ENCODE measurements at places on chromosomes 3 and 15.
A peak's percentile ranks its signal among the peaks of the same experiment; 100 is the strongest.

GRCh38 chr3:177681852-177682251, 484.6 kb upstream of the TBL1XR1 start:
- no peak for DNase-seq

- DNase-seq: no peak
Measured at GRCh38 chr3:196737655-196738054, 2.0 kb upstream of the PAK2 start.

DNA sequence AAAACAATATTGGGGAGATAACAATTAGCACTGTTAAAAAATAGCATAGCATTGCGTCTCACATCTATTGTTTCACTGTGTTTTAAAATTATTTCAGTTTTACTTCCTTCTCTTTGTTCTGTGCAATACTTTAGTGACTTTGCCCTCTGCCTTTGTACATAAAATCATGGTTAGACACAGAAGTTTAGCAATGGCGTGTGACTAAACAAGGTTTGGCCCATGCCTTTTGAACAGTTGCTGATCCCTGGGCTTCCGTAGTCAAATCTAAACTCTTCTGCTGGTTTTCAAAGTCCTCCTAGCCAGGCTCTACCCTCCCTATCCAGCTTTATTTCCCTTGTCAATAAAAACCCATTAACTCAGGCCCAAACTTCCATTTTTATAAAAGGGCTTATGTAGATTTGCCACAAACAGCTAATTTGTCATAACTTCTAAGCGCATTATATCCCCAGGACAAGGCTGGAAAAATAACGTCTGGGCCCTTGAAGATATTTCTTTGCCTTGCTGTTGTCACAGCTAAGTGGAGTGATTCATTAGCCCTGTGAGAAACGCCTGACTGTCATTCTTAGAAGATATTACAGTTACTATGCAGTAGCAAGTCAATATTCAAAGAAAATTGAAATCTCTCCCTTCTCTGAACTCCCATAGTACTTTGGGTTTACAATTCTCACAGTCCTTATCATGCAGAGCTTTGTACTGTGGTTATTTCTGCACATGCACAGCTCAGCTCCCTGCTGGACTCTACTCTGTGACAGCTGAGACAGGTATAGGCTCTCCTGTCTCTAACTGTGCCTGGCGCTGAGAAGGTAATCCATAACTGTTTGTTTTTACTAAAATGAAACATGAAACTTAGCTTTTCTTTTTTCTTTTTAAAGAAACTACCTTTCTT, 123.4 kb upstream of the SLC24A5 start:
- peak; percentile 80 for DNase-seq

DNA sequence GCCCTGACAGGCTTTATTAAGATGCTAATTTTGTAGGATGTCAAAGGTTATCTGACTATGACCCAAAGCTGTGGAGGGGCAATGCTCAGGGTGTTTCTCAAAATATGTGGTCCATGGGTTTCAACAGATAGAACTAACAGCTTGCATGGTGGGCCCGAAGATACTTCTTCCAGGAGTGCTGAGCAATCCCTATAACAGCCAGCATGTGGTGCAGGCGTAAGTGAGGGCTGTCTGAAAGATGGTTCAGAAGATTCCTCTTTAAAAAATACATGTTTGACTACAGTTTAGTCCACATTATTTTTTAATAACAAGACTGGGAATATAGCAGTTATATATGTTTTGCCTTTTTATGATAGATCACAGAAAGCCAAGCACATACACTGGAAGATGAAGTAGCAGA, 7.6 kb downstream of the SCG3 start:
- no peak for DNase-seq

GRCh38 chr3:189776149-189776824, 145.1 kb downstream of the TP63 start:
- DNase-seq: no peak

- no peak for DNase-seq
Measured at GRCh38 chr3:153146191-153147053, 15.6 kb upstream of the RAP2B start.

DNA sequence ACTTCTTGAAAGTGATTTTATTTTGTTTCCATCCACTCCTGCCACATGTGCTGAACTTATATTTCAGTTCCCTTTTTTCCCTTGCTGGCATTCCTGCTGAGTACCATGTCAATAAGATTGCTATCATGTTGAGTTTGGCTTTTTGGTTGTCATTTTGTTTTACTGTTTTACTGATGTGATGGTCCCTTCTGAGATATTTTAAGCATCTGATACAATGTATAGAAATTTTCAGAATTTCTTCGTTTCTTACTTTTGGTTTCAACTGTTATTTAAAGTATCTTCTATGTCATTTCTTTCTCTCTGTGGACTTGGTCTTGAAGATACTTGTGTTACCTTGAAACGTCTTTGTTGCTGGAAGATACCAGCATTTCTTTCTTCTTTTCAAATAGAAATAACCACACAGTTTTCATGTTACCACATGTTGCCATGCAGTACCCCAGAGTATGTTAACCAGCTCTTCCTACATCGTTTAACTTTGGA, 14.1 kb downstream of the SIDT1 start:
- DNase-seq: peak; percentile 1

GRCh38 chr3:184513276-184514170, 48.1 kb upstream of the EPHB3 start:
- DNase-seq: peak; percentile 80

DNA sequence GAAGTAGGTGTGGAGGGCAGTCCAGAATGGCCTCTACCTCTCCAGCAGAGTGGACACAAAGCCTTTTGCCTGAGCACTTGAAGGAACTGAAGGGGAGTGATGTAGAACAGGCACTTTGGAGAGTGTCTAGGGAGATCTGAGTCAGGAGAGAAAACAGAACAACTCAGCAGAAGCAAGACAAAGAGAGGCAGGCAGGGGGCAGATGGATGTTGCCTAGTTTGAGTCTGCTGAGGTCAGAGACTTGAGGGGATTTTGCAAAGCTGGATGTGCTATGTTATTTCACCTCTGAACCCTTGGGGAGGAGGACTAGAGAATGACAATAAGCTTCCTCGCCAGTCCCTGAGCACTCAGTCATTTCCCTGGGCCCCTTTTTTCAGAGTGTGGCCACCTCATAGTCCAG, 366.4 kb downstream of the EPHB1 start:
- DNase-seq: no peak

- peak; percentile 89 for DNase-seq
Measured at GRCh38 chr3:194584866-194585265, 48.4 kb downstream of the TMEM44 start.

DNA sequence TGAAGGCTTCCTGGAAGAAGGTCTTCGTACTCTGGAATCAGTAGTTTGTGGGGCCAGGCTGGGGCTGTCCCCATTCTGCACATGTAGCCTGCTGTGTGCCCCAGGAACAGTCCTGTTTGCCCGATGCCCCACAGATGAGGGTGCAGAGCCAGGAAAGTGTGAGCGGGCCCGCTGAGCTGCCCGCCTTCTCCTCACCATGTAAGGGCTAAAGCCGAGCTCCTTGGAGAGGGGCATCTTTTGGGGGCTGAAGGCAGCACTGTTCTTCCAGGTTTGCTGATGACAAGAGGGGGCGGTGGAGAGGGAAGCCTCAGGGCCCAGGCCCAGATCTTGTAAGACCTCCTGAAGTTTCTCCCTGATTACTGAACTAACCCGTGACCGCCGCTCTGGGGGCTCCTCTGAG, 73.2 kb upstream of the GSK3B start:
- no peak for DNase-seq

DNA sequence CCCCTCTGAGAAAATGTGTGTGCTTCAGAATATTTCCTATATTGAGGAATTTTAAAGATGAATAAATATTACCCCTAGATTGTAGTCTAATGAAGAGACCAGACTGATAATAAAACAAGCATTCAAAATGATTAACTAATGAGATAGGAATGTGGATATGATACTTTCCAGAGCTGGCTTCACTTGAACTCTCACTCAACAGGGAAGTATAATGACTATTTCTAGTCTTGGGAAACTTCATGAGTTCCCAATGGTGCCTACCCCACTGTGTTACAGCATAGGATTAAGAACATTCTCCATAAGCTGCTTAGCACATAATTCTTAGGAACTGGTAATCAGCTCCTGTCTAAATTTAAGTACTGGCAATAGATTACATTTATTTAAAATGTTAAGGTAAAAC, 261.5 kb upstream of the ZNF385D start:
- peak; percentile 7 for DNase-seq

DNA sequence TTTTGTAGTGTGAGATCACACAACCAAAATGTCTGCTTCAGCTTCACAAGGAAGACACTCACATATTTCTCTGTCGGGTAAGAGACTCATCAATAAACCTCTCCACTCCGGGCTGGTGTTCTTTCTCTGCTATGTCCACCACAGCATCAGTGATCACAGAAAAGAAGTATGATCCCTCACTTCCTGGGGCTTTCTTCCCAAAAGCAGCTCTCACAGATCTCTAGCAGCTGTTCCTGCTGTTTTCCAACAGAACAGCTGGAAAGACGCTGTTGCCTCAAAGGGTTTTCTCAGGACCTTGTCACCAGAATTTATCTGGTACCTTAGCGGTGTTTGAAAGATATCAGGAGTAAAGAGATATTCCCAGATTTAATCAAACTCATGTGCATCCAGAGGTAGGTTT, 46.4 kb downstream of the GATM start:
- DNase-seq: no peak

GRCh38 chr15:53627279-53627678, 132.2 kb downstream of the WDR72 start:
- DNase-seq: no peak

GRCh38 chr15:94417501-94418293, 186.3 kb downstream of the MCTP2 start:
- DNase-seq: no peak

DNA sequence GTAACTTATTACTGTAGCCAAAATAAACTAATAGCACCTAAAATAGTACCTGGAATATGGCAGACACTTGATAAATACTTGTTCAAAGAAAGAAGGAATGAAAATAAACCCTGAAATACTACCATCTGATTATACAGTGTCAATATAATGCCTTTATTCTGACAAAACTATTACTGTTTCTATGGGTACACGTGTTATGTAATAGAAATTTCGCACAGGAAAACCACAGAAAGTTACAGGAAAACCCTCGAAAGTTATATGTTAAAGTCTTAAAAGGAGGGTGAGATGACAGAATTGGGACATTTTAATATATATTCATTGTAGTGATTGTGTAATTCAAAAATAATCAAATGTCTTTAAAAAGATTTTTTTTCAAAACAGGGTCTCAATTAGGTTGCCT, 28.8 kb downstream of the ETFA start:
- DNase-seq: peak; percentile 4

DNA sequence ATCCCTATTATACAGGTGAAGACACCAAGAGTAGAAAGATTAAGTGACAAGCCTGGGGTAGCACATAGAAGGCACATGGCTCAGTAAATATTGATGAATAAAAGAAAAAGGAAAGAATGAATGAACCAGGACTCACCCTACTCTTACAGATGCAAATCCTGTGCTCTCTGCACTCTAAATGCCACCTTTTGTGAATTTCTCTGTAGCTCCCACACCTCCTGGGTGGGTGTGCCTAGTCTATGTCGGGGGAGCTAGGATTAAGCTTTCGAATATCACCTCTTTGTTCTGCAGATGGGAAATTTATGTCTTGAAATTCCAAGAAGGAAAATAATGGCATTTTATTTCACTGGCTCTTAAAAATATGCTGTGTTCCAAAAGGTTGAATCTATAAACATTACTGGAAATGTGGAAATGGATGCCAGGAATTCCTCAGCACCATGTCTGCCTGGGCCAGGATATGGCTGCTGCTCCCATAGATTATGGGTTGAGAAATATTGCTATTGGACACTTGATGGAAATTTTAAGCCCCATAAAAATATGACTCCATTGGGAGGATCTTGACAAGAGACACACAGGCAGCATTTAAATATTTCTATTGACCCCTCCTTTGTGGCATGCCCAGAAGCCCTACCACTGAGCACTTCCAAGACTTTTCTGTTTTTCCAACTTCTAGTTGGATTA, 43.3 kb downstream of the CCNB2 start:
- no peak for DNase-seq

GRCh38 chr15:71512682-71513006, 297.7 kb upstream of the NR2E3 start:
- DNase-seq: no peak

GRCh38 chr15:37995461-37996347, 61.3 kb downstream of the TMCO5A start:
- DNase-seq: peak; percentile 69

DNA sequence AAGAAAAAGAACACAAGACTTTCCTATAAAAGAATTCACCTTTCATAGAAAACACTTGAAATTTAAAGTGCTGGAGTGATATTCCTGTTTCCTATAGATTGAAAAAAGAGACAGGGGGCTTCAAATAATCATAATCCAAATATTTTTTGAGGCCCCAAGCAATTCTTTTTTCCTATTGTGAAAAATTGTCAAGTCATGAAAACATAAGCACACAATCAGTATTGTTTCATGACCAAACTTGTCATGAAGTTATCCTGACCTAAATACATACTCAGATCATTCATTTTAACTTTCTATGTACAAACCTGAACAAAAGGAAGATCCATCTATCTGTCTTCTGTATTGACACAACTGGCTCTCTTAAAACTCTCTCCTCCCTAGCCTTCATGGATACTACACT, 57.9 kb downstream of the AGTR1 start:
- no peak for DNase-seq

GRCh38 chr3:57971975-57972374, 36.2 kb upstream of the FLNB start:
- DNase-seq: no peak

- DNase-seq: no peak
Measured at GRCh38 chr3:79871656-79872055, 103.9 kb upstream of the ROBO1 start.

DNA sequence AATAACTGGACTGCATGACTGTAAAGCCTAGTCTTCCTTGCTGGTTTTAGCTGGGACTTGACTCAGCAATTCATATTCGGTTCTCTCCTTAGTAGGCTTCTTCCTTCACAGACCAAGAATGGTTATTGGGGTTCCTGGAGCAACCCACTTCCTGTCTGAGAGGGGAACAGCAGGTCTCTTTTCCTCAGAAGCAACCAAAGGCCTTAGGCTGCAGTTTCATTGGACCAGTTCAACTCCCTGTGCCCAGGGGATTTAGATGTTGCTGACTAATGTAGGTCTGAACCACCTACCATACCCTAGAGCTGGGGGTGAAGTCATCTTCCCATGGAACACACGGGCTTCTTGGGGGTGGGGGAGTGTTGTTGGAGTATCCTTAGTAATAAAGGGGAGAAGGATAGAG, 84.0 kb upstream of the SKOR1 start:
- no peak for DNase-seq

- peak; percentile 60 for DNase-seq
Measured at GRCh38 chr15:40344631-40345120, 3.9 kb upstream of the CCDC9B start.

- DNase-seq: no peak
Measured at GRCh38 chr15:62787401-62787800, 255.1 kb upstream of the TPM1 start.

DNA sequence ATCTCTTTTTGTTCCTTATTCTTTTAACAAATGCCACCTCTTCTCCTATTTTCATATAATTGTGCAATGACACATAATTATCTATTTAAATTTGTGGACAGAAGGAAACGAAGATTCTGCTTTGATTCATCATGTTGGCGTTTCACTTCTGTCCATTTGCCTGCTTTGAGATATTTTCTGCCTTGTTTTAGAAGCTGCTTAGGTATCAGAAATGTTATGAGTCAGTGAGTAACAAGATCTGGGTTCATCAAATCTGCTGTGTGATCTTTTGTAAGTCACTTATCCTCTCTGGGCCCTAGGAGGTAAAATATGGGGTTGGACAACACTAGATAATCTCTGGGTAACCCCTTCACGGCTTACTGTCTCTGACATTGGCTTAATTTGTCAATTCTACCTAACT, 7.3 kb upstream of the MINDY4B start:
- no peak for DNase-seq
